Purkinje cell (primary cell): ENCODE measurements at places on chromosomes 6 and 20. TPM values are rescaled to one million over a fixed set of nuclear protein-coding genes. Genes with fewer than 3 reads are reported as not detected.

The IL17F gene
- 7.1 and 12.9 TPM in 2 replicates for polyA plus RNA-seq

The TEAD3 gene
- polyA plus RNA-seq = 0.19 and 0.31 TPM in 2 replicates

The ZNF165 gene
- polyA plus RNA-seq = 1.7 and 6.1 TPM in 2 replicates

The GGTLC1 gene
- polyA plus RNA-seq = not detected in 2 replicates

The C20orf141 gene
- polyA plus RNA-seq = not detected in 2 replicates

The TFAP2D gene
- not detected in 2 replicates for polyA plus RNA-seq

The KAT14 gene
- polyA plus RNA-seq = 8.1 and 12.0 TPM in 2 replicates

The HCRTR2 gene
- not detected in 2 replicates for polyA plus RNA-seq

The GABRR1 gene
- polyA plus RNA-seq = 0.85 and 1.7 TPM in 2 replicates

The SLC22A23 gene
- polyA plus RNA-seq = 0.60 and 1.3 TPM in 2 replicates

The PNPLA1 gene
- polyA plus RNA-seq = not detected in 2 replicates

The SFTA2 gene
- polyA plus RNA-seq = not detected in 2 replicates

The ZNF831 gene
- 0.67 TPM in 1 of 2 replicates, not detected in the other for polyA plus RNA-seq

The MUCL3 gene
- not detected in 2 replicates for polyA plus RNA-seq

The SRSF3 gene
- 172 and 181 TPM in 2 replicates for polyA plus RNA-seq

The FAXC gene
- polyA plus RNA-seq = 33.6 and 36.1 TPM in 2 replicates

The OR2H2 gene
- 12.3 and 14.3 TPM in 2 replicates for polyA plus RNA-seq

The KIAA0408 gene
- polyA plus RNA-seq = 185 and 258 TPM in 2 replicates

The MAP7 gene
- 5.3 and 6.3 TPM in 2 replicates for polyA plus RNA-seq

The OPN5 gene
- polyA plus RNA-seq = 1.6 and 2.9 TPM in 2 replicates

The OPRM1 gene
- 2.8 TPM in 1 of 2 replicates, not detected in the other for polyA plus RNA-seq

The BLOC1S5 gene
- 2.1 and 2.7 TPM in 2 replicates for polyA plus RNA-seq

The LY86 gene
- not detected in 2 replicates for polyA plus RNA-seq

The HINT3 gene
- polyA plus RNA-seq = 14.8 and 15.6 TPM in 2 replicates

The HRH3 gene
- polyA plus RNA-seq = not detected in 2 replicates
